ENCODE measurements at places on chromosomes 12 and 14.
A peak's percentile ranks its signal among the peaks of the same experiment; 100 is the strongest.

GRCh38 chr12:65923228-65923627, 98.9 kb downstream of the HMGA2 start:
- no peak for DNase-seq

- DNase-seq, result no peak
These were observed 15.8 kb upstream of the ATP5F1B start for GRCh38 chr12:56661560-56661959.

- no peak for DNase-seq
These were observed 1053.6 kb downstream of the SLC6A15 start for GRCh38 chr12:83859021-83859420.

DNA sequence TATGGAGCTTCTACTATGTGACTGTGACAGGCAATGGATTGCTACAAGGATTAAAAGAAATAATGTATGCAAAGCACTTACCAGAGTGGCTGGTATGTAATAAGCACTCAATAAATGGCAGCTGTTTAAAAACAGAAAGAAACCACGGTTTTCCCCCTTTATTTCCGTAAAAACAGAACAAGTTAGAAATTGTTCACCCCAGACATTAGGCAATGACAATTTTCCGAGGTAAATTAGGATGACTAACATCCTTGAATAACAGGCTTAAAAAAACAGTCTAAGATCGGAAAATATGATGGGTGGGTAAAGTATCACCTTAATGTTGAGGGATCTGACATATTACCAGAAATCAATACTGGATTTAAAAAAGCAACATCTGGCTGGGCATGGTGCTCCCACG, 20.9 kb upstream of the CNIH1 start:
- DNase-seq, result no peak

- no peak for DNase-seq
These were observed 68.0 kb downstream of the GRIN2B start for GRCh38 chr12:13913371-13913770.

DNA sequence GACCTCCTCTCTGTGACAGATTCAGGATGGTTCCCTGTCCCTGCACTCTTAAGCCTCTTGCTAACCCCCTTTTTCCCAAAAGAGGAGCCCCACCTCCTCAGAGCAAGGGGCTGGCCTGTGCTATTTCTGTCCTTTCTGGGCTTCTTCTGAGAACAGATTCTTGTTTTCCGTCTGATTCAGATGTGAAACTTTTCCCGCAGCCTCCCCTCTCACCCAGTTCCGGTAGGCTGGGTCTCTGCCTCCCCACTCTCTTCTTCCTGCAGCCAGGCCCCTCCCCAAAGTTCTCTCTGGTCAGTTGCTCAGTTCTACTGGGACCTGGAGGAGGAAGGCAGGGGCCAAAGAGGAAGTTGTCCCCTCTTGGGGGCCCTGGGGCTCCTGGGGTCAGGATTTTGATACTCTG, 11.8 kb downstream of the PDE1B start:
- peak; percentile 51 for DNase-seq

GRCh38 chr12:124617615-124618014, 50.2 kb upstream of the NCOR2 start:
- DNase-seq, result no peak

DNA sequence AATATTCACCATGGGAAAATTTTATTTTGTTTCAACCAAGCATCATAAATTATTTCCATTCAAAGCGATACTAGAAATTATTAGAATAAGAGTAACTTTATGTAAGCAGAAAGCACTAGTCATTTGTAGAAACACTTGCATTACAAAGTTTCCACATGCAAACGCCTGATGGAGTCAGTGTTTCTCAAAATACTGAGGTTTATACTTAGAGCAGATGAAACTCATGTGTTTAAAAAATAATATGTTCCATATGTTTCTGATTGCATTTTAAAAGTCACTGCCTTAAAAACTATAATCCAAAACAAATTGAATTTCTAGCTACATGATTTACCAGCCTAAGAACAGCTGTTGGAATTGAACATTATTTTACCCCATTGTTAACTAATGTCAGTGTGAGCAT, 1246.4 kb downstream of the SLC16A7 start:
- DNase-seq, result no peak

GRCh38 chr12:19548834-19549233, 109.5 kb downstream of the AEBP2 start:
- no peak for DNase-seq

GRCh38 chr14:22887260-22887989, 4.4 kb downstream of the REM2 start:
- DNase-seq, result peak; percentile 31

- no peak for DNase-seq
These were observed 21.8 kb downstream of the TSHR start for GRCh38 chr14:80977221-80977620.

DNA sequence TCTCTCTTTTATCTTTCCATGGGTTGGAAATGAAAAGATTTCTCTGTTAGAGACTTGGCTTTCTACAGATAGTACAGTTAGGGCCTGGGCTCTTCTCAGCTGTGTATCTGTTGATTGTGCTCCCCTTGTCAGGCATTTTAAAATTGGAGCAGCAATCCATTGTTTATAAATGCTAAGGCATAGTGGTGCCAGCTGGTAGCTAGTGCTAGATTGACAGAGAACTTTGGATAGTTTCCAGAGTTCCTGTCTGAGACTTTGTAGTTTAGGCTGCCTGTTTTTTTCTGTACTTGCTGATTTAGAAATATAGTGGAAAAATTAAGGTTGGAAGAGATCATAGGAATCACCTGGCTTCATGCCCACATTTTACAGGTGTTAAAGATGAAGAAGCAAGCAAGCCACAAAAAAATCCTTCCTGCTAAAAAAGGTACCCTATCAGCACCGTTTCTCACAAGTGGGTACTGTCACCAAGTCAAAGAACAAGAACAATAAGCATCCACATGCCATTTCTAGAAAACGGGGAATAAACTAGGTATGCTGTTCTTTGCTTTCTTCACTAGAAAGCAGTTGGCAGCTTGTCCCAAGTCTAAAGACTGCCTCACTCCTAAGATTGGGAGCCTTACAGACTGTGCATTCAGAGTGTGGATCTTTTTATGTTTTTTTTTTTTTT, 6.2 kb downstream of the TTLL5 start:
- no peak for DNase-seq

All from activated CD4-positive, alpha-beta T cell treated with anti-CD3 and anti-CD28 coated beads, Interleukin-2, amount 50 U/mL, for 48 hours (primary cell).